Cortex of kidney (tissue), 1 donor: ENCODE measurements at places on chromosomes 1 and 21.

GRCh38 chr1:44314452-44314851 is 40.6 kb downstream of the ERI3 start:
- DNase-seq = no peak

- no peak for DNase-seq
Measured at GRCh38 chr1:111906816-111907215, 82.7 kb downstream of the KCND3 start.

GRCh38 chr1:5725406-5725805 is 266.8 kb downstream of the NPHP4 start:
- DNase-seq = no peak

- no peak for DNase-seq
Measured at GRCh38 chr1:160874935-160875334, 10.0 kb downstream of the ITLN1 start.

DNA sequence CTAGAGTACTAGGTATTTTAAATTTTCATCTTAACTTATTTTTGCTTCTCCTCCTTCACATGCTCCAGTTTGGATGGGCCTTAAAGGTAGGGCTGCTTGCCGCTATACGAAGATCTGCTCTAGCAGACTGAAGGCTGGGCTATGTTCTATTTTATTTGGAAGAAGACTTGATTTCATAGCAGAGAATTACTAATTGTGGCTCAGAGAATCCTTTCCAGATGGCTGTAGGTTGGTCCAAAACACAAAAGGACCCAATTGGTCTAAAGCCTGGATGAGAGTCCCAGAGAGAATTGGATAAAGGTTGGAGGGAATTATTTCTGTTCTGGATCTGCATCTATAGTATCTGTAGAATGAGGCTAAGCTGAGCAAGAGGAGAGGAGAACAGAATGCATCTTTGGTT is 719.4 kb upstream of the PTBP2 start:
- no peak for DNase-seq

DNA sequence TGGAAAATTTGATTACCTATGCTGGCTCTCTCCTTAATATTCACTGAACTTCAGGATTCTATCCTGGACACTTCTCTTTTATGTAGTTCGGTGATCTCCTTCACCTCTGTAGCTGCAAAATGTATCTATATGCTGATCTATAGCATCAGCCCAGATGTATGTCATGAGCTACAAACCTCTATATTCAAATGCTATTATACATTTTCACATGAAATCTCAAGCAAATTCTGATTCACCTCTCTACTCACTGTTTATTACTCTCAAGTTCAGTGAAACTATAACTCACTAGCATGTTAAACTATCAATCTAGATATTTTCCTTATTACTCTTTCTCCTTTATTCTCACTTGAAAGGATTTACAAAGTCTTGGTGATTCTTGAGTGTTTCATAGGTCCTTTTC is 52.2 kb downstream of the PTPRC start:
- no peak for DNase-seq

GRCh38 chr1:94110946-94111740 is 9.8 kb downstream of the ABCA4 start:
- no peak for DNase-seq

- DNase-seq = no peak
Measured at GRCh38 chr1:35876988-35877387, 6.0 kb upstream of the AGO1 start.

DNA sequence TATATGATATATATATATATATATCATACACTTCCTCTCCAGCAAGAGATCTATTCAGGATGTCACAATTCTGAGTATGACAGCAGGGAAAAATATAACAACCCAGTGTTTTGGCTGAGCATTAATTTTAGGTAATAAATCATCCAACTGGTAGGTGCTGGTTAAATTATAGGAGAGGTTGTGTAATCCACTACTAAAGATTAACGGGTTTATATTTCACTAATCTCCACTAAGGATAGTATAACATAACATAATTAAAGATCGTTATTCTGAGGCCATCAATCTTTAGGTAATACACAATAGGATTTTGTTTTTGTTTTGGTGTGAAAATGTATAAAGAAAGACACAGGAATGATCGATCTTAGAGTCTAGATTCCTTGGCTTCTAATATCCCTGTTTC is 102.2 kb downstream of the COQ8A start:
- no peak for DNase-seq
